Caki2 (cell line): ENCODE measurements at places on chromosomes 11 and 22.
A peak's percentile ranks its signal among the peaks of the same experiment; 100 is the strongest.

DNA sequence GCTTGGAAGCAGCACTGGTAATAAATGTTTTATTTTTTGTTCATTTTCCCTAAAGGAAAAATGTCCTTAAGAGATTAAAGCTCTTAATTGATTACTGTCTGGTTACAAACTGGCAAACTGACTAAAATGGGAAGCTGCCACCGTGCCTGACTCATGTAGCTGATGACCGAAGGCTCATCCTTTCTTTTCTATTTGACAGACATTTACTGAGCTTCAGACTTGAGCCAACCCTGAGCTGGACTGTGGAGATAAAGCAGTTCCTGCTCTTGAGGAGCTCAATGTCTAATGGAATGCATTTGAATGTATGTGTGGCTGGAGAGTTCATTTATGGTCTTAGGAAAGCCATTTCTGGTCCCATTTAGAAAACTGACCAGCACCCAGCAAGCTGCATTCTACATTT lies 91.3 kb downstream of the RNF169 start:
- no peak for DNase-seq

DNA sequence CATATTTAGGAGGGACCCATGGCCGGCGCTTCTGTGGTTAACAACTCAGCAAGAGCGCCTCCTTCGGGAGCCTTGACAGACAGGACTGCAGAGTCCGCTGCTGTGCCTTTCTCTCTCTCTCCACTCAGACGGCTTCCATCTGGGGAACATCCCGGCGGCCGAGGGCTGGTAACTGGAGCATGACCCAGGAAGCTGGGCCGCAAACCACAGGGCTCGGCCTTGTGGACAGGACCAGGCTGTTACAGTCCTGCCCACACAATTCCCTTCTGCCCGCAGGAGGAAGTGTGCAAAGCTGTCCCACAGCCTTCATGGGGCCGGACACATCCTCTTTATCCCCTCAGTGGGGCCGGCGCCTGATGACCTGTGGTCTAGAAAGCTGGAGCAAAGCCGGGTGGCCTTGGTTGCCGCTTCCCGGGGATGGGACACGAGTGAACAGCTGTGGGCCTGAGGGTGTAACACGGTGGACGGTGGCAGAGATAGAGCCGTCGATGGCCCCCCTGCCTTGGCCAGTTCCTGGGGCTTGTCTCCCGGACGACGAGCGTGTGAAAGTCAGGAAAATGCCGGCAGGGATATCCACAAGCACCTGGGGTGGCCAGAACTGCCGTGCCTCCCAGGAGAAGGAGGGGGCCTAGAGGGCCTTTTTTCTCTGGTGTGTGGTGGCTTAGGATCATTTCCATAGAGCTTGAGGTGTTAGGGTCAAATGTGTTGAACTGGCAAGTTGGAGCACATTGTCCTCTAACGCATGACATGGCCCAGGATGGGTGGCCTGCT lies 50.1 kb downstream of the FBLN1 start:
- DNase-seq = peak; percentile 34

GRCh38 chr22:46902998-46903916 lies 140.8 kb downstream of the TBC1D22A start:
- DNase-seq = no peak

- no peak for DNase-seq
Measured at GRCh38 chr11:126305699-126306098, 1.8 kb downstream of the DCPS start.

DNA sequence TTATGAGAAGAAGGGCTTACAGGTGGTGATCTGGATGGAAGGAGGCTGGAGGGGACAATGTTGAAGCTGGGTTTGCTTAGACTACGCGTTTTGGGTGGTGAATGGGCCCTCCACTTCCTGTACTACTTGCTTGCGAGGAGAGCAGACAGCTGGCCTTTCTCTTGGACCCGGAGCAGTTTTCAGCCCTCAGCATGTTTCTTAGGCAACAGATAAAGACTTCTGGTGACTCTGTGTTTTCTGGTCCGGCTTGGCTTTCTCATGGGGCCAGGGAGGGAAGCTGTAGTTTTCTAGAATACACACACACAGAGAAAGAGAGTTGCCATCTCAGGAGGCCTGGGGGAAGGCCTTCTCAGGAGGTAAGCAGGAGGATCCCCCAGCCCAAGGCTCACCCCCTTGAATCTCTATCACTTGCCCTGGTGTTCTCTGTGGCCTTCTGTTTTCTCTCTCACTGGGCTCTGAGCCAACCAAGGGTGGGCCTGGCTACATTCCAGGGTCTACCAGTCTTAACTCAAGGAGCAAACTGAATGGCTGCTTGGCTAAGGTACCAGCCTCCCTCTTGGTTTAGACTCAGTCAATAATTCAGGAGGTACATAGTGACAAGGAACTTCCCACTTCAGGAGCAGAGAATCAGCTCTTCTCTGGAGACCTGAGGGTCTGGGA lies 2.4 kb downstream of the CCS start:
- DNase-seq = no peak
